Tongue (tissue), 3 donors: ENCODE measurements at places on chromosomes 5 and 9. TPM values are rescaled to one million over a fixed set of nuclear protein-coding genes. Genes with fewer than 3 reads are reported as not detected.

- DNase-seq = no peak
Observed at GRCh38 chr5:139383275-139383992, at the start of gene SLC23A1. TSS of gene SLC23A1 (minus strand) at chr5:139383297. CDS start at chr5:139383253, 44 bp downstream.

DNA sequence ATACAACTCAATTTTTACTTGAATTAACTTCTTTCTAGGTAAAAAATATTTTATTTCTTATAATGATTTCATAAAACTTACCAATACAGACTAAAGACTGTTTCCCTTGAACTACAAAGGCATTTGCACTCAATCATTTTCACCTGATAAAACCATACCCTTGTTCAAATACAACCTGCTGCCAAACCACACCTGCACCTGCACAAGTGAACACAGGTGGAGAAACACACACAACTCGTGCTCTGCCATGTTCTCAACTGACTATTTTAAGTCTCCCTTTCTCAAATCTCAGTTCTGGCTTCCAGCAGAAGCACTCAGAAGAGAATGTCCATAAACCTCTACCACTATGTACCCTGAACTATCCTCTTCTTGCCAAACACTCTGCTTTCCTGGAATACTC, 1892.1 kb downstream of the MAT2B start:
- DNase-seq = no peak

GRCh38 chr9:87189006-87189405, 241.7 kb upstream of the GAS1 start:
- no peak for DNase-seq

DNA sequence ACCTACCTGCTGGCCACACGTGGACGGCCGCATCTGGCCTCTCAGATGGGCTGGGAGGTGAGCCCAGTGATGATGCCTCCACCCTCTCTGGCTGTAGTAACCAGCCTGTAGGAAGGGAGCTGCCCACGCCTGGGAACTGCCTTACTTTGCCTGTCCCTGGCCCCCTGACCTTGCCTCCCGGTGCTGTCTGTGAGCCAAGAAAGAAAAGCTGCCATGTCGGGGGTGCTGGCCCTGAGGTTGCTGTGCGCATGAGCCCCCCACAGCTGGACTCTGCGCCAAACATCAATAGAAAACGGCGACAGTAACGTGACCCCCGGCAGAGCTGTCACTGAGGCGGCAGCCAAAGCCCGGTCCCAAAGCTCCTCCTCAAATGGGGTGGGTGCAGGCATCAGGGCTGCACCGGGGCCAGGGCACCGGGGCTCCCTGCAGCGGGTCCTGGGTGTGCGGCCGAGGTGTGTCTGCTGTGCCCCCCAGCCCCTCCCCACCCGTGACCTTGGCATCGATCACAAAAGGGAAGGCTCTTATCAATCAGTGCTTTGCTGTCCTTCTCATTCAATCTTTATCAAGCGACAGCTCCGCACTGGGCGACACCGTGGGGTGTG, 15.3 kb upstream of the SLC9A3 start:
- no peak for DNase-seq

DNA sequence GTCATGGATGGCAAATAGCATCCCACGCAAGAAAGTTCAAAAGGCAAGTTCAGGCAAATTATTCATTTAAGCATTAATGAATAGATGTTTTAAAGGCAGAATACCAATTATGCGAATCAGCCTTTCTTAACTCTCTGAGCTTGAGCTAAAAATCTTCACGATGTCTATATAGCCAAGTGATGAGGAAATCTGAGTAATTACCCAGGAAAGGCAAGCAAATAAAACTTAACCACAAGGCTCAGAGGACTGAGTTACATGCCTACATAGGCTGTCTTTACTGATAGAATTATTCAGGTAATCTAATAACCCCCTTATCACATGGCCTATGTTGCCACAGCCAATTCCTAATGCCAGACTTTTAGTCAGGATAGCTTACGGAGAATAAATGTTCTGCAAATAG, 120.8 kb upstream of the MTAP start:
- no peak for DNase-seq

- DNase-seq = no peak
Observed at GRCh38 chr5:126919566-126919965, 110.8 kb downstream of the MARCHF3 start.

DNA sequence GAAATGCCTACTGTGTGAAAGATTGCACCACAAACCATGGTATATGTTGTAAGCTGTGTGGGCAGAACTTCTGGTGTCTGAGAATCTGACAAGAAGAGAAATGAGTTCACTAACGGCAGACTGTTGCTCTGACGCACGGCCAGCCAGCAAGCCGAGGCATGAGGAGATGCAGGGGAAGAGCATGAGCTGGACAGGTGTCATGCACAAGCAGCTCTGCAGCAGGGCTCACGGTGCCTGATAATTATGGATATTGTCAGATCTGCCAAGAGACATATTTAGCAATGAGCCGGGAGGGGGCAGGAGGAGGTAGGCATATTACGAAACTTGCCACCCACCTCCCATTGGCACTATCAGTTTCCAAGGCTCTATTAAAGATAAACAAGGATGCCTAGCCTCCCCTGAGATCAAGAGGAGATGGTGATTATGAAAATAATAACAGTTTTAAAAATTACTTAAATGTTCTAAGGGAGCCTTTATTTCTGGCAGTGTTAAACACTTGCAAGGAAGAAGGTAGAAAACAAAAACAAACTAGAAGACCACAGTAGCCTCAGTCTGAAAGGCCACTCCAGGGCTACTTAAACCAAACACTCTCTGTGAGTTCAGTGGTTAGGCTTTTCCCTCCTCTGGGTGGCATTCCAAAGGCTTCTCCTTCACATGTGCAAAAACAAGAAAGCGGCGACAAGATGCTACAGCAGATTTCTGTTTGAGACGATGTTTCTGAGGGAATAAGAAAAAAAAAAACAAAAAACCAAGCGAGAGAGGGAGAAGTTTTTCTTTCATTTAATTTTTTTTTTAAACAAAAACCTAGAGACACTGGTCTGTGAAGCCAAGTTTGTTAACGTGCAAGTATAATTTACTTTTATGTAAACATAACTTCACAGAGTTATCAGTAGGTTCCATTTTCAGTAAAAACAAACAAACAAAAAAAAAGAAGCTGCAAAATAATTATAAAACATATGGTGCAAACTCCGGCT, 339.5 kb downstream of the BNC2 start:
- peak; percentile 32 for DNase-seq

The FABP6 gene
- not detected for total RNA-seq

The RNF183 gene
- 0.21 TPM for total RNA-seq

DNA sequence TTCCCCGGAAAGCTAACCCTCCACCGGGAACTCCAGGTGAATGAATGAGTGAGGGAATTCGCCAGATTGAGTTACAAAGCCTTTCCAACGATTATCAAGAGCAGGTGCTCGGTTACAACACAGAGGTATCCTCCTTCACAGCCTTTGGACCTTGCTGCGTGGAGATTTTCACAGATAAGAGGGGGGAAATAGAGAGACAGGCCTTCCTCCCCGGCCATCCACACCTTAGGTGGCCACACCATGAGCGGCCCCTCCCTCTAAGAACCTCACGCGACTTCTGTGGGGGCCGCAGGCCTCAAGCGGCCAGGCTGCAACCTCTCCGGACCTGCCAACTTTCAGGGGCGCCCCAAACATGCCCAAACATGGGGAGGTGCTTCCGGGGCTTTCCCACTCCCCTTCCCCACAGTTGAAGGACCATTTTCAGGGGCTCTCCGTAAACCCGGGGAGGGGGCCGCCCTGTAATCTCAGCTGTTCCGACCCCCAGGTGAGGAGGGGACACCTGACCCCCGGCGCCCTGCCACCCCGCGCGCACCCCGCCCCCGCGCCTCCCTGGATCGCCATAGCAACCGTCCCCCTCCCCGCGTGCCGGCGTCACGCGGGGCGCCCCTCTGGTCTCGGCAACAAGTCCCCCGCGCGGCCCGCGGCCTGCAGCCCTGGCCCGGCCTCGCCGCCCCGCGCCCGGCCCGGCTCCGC, 603 bp downstream of the DENND1A start:
- DNase-seq = peak; percentile 12

The CCDC171 gene
- total RNA-seq = 8.7 TPM

DNA sequence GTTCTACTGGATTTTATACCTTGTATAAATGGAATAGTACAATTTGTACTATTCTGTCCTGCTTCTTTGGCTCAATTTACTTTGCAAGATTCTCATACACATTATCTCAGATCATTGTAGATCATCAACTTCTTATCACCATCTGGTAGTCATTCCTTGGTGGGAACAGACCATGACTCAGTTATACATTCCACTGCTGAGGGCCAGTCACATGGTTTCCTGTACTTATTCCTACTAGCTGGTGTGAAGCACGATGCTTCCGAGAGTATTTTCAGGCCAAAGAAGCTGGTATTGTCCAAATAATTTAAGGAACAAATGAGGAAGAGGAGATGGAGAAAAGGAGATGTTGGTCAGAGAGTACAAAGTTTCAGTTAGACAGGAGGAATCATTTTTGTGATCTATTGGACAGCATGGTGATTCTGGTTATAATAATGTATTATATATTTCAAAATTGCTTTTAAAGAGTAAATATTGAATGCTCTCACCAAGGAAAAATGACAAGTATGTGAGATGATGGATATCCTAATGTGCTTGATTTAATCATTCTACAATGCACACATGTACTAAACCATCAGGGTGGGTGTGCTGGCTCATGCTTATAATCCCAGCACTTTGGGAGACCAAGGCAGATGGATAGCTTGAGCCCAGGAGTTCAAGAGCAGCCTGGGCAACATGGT, 124.1 kb downstream of the SYK start:
- no peak for DNase-seq

DNA sequence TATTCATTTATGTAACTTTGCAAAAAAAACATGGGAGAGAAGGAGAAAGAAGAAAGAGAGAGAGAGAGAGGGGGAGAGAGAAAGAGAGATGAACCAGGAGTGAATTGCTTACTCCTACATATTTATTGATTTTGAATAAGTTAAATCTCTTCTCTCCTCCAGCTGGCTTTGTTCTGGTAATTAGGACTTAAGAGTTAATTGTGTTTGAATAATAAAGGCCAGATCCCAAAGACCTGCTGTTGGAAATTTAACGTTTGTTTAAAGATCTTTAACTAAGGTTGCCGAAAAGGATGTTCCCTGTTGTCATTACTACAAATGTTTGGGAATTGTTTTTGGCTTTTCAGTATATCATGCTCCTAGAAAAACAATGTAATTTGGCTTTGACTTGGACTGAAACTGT, 473.0 kb downstream of the TUSC1 start:
- DNase-seq = no peak

DNA sequence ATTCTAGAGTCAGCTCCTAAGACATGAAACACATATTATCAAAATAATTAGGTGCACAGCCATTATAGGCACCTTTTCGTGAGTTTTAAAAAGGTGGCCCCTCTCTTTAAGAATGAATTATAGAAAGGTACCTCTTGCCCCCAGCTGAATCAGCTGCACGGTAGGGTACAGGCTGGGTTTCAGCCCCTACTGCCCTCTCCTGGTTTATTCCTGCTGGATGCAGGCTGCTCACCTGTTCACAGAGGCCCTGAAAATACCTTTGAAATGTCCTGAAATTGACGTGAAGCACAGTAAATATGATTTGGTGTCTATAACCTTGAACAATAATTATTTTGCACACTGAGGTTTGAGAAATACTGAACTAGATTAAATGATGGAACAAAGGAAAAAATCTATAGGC, 504.8 kb upstream of the SGCD start:
- DNase-seq = no peak

The ACER2 gene
- total RNA-seq = 1.7 TPM

- DNase-seq = no peak
Observed at GRCh38 chr5:178090856-178091255, 22.5 kb upstream of the N4BP3 start.

The ROPN1L gene
- 0.41 TPM for total RNA-seq

DNA sequence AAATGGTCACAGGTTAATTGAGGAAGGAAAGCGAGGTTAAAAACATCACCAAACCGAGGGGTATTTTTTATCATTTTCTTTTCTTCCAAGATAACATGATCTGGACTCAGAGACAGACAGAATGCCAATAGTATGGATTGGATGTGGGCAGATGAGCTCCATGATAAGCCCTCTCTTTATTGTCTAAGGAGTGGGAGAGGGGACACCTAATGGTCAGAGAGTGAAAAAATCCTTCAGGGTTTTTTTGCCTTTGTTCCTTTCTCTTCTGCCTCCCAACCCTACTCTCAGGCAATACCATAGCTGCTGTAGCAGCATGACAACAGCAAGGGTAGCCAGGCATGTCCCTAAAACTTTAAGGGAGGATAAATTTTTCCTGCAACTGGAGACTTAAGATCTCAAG, 94.7 kb downstream of the DIRAS2 start:
- DNase-seq = no peak

- DNase-seq = no peak
Observed at GRCh38 chr5:1745123-1745795, 54.4 kb downstream of the MRPL36 start.

The KCNV2 gene
- total RNA-seq = not detected

DNA sequence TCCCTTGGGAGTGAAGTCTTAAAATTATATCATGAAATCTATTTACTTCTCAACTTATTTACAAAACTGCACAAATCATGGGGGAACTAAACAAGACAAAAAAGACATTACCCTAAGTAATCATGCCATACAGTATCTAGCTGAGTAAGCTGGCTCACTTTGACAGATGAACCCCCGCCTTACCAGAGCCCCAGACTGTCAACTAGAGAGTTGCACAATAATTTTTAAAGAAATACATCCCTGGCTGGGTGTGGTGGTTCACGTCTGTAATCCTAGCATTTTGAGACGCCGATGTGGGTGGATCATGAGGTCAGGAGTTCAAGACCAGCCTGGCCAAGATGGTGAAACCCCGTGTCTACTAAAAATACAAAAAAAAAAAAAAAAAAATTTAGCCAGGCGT, 62.3 kb downstream of the LPAR1 start:
- DNase-seq = no peak

The PALM2AKAP2 gene
- 64.8 TPM for total RNA-seq

DNA sequence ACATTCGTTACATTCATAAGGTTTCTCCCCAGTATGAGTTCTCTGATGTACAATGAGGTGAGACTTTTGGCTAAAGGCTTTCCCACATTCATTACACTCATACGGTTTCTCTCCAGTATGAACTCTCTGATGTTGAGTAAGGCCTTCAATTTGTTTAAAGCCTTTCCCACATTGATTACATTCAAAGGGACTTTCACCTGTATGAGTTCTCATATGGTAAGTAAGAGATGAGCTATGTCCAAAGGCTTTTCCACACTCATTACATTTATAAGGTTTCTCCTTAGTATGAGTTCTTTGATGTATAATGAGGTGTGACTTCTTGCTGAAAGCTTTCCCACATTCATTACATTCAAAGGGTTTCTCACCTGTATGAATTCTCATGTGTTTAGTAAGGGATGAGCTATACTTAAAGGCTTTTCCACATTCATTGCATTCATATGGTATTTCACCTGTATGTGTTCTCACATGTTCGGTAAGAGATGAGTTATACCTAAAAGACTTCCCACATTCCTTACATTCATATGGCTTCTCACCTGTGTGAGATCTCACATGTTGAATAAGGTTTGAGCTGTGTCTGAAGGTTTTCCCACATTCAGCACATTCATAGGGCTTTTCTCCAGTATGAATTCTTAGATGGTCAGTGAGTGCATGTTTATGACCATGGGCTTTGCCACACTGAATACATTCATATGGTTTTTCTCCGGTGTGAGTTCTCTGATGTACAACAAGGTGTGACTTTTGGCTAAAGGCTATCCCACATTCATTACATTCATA, 13.5 kb downstream of the ZFP37 start:
- no peak for DNase-seq
